ENCODE measurements at places on chromosomes 11 and 22. TPM values are rescaled to one million over a fixed set of nuclear protein-coding genes. Genes with fewer than 3 reads are reported as not detected.
A peak's percentile ranks its signal among the peaks of the same experiment; 100 is the strongest.

PGR gene
- total RNA-seq: 0.16 TPM

SEC14L6 gene
- total RNA-seq: 1.4 TPM

ELFN2 gene
- total RNA-seq: 14.7 TPM

ANO9 gene
- not detected for total RNA-seq

OR4X2 gene
- total RNA-seq: not detected

PHLDA2 gene
- total RNA-seq: not detected

- DNase-seq: no peak
These were observed 38.0 kb upstream of the CSNK1E start for GRCh38 chr22:38355275-38355674.

DNA sequence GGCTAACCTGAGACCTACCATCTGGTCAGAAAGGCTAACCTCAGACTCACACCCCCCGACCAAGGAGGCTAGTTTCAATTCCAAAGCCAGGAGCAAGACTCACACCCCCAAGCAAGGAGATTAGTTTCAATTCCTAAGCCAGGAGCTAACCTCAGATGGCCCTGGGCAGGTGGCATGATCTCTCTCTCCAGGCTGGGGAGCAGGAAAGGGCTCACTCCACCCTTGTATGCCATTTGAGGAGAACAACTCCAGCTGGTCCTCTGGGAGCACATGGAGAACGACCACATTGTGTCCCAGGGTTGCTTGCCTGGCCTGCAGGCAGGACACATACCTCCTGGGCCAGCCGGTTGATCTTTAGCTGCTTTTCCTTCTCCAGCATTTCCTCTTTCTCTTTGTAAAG, 32.6 kb downstream of the USH1C start:
- DNase-seq: no peak

DNA sequence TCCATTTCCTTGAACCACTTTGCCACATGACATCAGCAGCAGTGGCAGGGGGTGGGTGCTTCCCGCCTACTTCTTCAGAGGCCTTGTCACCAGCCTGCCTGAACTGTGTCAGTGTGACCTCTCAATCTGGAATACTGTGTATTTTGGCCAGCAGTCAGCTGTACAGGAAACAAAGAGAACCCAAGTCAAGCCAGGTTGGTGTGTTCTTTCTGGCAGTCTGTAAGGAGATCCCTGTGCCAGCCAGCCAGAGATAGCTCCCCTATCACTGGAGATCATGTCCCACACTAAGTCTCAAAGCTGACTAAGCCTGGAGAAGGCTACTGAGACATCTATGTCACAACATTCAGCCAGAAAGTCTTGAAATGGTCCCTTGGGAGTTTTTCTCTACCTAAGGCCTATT, 142.1 kb downstream of the TRPC6 start:
- no peak for DNase-seq

DNA sequence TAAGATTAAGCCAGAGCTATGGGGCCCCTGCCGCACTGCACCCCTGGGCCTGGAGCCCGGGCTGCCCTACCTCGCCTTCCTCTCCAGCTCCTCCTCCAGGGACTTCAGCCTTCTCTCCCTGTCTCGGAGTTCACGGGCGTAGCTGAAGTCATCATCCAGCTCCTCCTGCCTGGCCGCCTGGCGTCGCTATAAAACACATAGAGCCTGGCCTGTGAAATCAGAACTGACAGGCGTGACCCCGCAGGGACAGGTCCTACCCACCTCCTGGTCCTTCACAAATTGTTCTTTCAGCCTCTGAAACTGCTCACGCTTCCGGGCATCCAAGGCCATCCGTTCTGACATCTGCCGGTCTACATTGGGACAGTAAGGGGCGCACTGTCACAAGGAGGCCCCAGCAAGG, 20.8 kb downstream of the TUBGCP6 start:
- no peak for DNase-seq

DNA sequence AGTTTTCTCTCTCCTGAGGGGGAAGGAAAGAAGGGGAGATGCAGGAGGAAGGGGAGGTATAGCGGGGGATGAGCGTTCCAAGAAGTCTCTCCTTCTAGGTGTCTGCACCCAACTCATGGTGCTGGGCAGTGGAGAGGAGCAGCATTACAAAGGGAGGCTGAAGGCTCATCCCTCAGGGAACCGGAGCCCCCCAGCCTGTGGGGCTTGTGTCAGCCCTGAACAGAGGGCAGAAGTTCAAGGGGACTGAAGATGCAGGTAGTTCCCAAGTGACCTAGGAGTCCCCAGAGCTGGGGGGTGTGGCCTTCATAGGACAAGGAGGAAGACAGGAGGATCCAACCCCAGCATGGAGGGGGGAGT, 1.8 kb downstream of the C11orf68 start:
- DNase-seq: no peak

- DNase-seq: no peak
These were observed 121.6 kb downstream of the KIRREL3 start for GRCh38 chr11:126878913-126879482.

DNA sequence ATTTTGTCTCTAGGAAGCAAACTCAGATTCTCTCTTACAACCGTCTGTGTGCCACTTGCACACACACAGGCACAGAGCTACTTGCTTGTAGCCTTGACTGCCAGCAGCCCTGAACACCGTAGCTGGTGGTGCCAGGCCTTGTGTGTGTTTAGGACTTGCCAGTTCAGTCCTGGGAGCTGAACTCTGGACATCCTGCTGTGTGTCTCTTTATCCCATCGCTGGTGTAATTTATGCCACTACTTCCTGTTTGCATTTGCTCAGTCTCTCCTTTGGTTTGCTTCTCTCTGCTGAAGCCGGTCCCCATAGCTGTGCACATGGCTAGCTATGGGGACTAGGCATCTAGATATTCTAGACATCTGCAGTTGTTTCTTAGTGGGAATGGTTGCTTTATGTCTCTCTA, 24.0 kb downstream of the MARK2 start:
- DNase-seq: no peak

DNA sequence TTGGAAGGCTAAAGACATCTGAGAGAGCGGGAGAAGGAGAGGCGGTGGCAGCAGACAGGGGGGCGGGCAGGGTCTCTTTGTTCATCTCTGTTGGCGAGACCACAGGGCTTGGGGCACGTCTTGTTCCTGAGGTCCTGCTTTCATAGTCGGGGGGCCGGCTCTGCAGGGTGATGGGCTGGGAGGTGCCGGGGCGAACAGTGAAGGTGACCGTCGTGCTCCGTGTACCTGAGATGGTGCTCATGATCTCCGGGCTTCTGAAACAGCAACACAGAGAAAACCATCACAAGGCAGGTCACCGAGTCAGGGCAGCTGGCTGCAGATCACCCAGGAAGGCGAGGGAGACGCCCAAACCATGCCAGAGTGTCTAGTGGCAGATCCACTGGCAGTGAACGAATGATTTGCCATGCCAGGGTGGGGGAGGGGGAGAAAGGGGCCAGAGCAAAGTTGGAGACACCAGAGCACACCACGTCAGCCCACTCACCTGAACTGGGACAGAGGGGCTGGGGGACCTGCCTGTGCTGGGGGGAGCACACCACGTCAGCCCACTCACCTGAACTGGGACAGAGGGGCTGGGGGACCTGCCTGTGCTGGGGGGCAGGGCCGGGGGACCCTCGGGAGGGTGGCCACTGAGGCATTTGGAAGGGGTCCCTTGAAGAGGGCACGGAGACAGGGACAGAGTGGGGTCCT, 75.0 kb downstream of the CTTN start:
- DNase-seq: no peak

DNA sequence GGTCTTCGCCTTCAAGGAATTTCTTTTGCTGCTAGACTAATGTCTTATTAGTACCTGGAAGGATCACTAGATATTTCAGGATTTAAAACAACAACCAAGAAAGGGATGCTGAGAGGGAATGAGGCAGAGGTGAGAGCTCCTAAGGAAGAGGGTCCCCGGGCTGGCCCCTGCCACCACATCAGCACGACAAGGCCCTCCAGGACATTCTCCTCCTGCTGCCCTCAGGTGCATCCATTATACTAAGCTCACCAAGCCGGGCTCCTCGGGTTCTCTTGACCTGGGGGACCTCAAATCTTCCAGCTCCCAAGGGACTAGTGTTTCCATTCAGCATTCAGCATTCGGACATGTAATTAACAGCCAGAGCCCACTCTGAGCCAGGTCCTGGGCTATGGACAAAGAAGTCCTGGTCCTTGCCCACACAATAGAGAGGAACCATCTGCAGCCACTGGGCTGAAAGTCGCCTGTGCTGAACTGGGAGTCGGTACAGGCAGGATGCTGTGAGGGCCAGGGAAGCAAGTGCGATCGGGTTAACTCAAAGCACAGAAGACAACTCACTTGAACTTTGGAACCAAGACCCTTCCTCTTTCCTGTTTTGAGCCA, 29.4 kb upstream of the OAF start:
- no peak for DNase-seq

- DNase-seq: no peak
These were observed 649 bp downstream of the PRRG4 start for GRCh38 chr11:32830413-32830738.

- DNase-seq: peak; percentile 38
These were observed 11.1 kb downstream of the GRK2 start for GRCh38 chr11:67277231-67277961.

GRCh38 chr22:23200898-23201297, 20.6 kb downstream of the BCR start:
- DNase-seq: no peak

- DNase-seq: no peak
These were observed 5.1 kb downstream of the FBLN1 start for GRCh38 chr22:45507798-45508197.

GRCh38 chr11:65885808-65886536, 2.3 kb downstream of the FIBP start:
- DNase-seq: no peak

DNA sequence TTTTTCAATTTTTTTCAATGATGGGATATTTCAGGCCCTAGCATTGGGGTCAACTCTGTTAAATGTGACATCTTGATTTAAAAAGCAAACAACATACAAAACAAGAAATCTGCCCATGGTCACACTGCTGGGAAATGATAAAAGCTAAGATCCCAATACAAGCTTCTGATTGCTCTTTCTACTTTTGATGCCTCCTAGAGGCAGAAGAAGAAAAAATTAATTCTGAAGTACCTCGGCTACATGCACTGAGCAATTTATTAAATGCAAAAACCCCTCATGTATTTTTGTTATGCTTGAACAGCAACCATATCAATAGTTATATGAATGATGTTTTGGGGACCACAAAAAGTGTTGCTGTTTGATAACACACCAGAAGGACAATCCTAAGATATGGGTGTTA, 342.1 kb upstream of the NARS2 start:
- DNase-seq: no peak

- DNase-seq: no peak
These were observed 87.2 kb downstream of the PLEKHA7 start for GRCh38 chr11:16926883-16927626.

- DNase-seq: no peak
These were observed 3.0 kb downstream of the GAS2L1 start for GRCh38 chr22:29309332-29310064.

GRCh38 chr11:83401506-83402225, 115.5 kb upstream of the CCDC90B start:
- no peak for DNase-seq

DNA sequence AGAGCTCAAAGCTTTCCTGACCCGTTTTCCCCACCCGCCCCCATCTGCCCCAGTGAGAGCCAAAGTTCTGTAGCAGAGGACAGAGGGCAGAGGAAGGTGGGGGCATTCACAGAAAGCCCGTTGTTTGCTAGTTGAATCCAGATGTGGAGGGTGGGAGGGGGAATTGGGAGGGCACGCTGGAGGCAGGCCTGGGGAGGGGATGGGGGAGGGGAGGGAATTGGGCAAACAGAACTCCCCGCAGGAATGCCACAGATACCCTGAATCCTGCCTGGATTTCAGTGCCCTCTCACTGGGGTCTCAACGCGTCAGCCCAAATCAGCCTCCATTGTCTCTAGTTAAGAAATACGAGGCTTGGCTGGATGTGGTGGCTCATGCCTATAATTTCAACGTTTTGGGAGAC, 12.9 kb upstream of the OAF start:
- DNase-seq: peak; percentile 24

DNA sequence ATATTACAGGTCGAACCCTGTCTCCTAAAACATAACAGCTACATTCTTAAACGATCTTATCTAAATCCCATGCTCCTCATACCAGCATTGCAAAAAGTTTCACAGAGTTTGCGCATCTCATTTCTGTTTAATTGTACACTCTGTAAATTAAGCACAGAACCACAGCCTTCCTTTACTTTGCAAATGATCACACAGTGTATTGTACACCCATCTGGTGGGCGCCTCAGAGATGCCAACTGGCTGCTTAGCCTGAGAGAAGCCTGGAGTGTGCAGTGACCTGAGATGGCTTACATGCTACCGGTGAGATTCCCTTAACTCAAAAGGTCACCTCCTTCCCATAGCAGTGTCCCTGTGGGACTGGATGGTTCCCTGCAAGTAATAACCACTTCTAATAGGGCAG, 1077.3 kb downstream of the OPCML start:
- no peak for DNase-seq

DNA sequence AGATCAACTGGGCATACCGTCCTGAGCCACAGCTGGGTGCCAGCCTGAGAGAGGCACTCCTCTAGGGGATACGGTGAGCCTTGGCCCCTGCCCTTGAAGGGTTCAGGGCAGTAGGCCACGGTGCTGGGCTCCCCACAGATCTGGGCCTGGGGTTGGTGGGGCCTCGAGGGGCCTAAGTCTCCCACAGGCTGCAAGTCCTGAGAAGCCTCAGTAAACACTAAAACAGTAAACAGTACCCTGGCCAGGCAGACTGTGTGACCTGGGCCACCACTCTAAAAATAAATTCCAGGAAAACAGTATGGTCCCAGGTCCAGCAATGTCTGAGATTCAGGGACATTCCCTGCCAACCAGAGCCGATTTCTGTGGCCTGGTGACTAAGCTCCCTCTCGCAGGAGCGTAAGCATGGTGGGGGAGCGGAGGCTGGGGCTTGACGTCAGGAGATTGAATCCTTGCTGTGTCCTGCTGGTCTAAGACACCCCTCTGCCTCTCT, 2.3 kb upstream of the RHOD start:
- no peak for DNase-seq

GRCh38 chr11:12674571-12674935, 332 bp downstream of the TEAD1 start:
- DNase-seq: no peak

DNA sequence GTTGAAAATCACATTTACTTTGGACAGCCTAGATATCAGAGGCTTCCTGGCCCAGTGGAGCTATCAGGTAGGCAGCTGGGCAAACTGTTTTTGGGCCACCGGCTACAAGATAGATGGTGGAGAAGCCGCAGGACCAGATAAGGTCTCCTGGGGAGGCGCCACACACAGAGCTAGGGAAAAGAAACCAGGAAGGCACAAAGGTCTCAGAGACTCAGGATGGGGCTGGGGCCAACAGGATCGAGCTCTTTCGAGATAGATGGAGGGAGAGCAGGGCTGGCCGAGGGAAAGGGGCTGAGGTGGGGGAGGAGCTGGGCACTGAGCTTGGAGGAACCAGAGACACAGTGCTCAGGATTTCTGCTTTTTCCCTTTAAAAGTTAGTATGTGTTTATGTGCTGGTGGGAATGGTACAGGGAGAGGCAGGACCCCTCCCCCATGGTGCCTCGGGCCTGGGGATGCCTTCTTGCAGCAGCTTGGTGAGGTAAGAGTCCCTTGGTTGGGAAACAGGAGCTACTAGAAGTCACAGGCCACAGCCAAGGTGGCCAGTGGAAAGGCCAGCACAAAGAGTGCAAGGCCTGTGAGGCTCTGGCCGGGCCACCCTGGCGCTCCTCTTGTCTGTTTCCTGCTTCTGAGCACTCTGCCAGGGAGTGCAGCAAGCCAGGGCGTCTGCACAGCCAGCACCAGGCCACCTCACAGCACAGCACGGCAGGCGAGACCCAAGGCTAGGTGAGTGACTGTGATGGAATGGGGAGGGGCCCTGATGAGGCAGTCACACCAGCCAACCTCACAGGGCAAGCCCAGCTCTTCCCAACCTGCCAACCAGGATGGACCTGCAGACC, 11.5 kb upstream of the NAP1L4 start:
- DNase-seq: no peak
